Osteocyte (in vitro differentiated cells): ENCODE measurements at places on chromosomes 1 and 21. TPM values are rescaled to one million over a fixed set of nuclear protein-coding genes. Genes with fewer than 3 reads are reported as not detected.
A peak's percentile ranks its signal among the peaks of the same experiment; 100 is the strongest.

Gene HSD11B1
- total RNA-seq: not detected in 2 replicates

Gene VANGL2
- 16.4 and 17.7 TPM in 2 replicates for total RNA-seq

DNA sequence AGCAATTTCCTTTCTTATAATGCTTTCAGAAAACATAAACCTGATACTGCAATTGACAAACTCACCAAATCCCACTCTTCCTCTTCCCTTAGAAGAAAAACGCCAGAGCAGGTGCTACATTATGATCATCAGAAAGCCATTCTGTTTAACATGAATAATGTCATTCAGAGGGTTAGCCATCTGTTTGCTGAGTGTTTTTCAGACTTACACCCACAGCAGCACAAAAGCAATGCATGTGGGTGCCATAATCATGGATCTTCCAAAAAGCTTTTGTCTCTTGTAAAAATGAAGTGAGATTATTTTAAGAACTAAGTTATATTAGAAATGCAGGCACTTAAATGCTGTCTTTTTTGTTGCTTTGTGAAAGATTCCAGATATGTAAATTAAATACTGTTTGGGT lies 204.6 kb upstream of the TMPRSS15 start:
- no peaks in the 10 kb centered on the region for H3K36me3 ChIP-seq
- no peak for DNase-seq
- no peak overlapping the region for H3K4me3 ChIP-seq
- peaks cover 2% of the 10 kb centered on the region for H3K27me3 ChIP-seq
- H3K4me1 ChIP-seq: no peaks in the 10 kb centered on the region
- no peak overlapping the region for H3K27ac ChIP-seq

DNA sequence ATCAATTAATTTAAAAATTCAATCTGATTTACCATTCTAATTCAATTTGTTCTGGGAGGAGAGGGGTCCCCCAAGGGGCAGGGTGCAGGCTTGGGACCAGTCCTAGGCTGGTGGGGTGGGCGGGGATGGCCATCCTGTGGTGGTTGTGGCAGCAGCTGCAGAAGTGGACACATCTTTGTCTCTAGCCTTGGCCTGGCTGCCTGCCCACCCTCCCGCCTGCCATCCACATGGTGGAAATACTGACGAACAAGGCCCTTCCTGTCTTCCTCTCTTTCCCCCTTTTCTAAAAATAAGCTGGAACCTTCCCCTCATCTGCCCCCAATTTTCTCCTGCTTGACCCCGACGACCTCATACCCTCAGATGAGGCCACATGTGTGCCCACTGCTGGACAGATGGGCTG lies 130.9 kb downstream of the FOXD2 start:
- no peak for DNase-seq
- peaks cover 7% of the 10 kb centered on the region for H3K4me1 ChIP-seq
- H3K36me3 ChIP-seq: no peaks in the 10 kb centered on the region
- no peak overlapping the region for H3K27ac ChIP-seq
- H3K27me3 ChIP-seq: peaks cover 2% of the 10 kb centered on the region
- no peak overlapping the region for H3K4me3 ChIP-seq

Gene ITGB2
- 0.62 and 1.1 TPM in 2 replicates for total RNA-seq

DNA sequence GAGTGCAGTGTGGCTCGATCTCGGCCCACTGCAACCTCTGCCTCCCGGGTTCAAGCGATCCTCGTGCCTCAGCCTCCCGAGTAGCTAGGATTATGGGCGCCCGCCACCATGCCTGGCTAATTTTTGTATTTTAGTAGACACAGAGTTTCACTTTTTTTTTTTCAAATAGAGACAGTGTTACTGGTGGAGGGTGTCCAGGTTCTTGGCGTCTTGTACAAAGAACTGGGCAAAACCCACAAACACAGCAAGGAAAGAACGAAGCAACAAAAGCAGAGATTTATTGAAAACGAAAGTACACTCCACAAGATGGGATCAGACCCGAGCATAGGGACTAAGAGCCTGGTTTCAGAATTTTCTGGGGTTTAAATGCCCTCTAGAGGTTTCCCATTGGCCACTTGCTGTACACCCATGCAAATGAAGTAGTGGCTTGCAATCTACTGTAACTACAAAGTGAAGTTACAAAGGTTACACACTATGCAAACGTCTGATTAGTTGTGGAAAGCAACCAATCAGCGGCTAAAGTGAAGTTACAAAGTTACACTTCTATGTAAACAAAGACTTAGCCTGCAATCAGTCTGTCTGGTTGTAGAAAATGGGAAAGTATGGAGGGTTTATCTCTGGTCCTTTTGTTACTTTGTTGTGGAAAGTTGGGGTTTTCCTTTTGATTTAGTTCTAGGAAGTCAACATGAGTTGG lies 199.1 kb downstream of the DYRK1A start:
- H3K27me3 ChIP-seq: no peaks in the 10 kb centered on the region
- H3K27ac ChIP-seq: peak overlapping the region; percentile 20
- no peaks in the 10 kb centered on the region for H3K36me3 ChIP-seq
- peak; percentile 25 for DNase-seq

Gene LRRC39
- total RNA-seq: 0.60 and 0.73 TPM in 2 replicates

DNA sequence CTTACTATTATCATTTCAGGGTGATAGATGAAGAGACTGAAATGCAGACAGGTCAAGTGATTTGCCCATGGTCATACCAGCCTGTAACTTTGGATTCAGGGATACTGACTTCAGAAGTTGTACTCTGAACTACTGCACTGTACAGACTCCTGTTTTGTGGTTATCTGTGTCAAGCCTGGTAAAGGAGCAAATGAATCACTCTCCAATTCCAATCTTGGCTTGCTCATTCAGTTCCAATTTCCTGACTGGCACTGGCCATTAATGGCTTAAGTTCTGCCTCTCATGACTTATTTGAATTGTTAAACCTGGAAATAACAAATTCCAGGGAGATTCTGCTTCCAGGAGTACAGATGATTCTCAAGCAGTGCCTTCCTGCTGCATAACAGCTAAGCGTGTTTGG lies 45.4 kb upstream of the PLD5 start:
- H3K27me3 ChIP-seq: no peaks in the 10 kb centered on the region
- H3K27ac ChIP-seq: no peak overlapping the region
- no peak for DNase-seq
- no peak overlapping the region for H3K4me3 ChIP-seq
- no peaks in the 10 kb centered on the region for H3K4me1 ChIP-seq

GRCh38 chr1:89812992-89813391 lies 7.8 kb upstream of the LRRC8D start:
- H3K27ac ChIP-seq: no peak overlapping the region
- H3K36me3 ChIP-seq: no peaks in the 10 kb centered on the region
- peaks cover 2% of the 10 kb centered on the region for H3K4me1 ChIP-seq
- H3K27me3 ChIP-seq: peaks cover 16% of the 10 kb centered on the region

DNA sequence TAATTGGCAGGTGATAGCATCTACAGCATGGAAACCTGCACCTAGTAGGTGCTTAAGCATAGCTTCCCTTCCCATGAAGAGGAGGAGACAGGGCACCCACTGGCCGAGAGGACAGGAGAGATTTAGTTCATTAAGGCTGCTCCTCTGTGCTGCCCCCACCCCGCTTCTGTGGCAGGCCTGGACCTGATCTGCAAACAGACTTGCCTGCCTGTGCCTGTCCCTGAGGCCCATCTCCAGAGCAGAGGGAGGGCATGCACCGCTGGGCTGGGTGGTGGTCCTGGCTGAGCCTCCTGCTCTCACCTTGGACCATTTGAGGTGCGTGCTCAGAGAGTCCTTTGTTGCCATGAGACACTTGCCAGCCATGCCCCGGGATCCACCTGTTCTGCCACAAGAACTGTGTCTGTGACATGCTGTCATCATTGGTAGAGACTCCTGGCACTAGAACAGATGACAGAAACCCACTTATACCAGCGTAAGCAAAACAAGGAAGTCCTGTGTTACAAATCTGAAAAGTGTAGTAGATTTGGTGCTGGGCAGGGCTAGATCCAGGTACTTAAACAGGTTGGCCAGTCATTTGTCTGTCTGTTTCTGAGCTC lies 55.6 kb downstream of the PTPRF start:
- H3K27me3 ChIP-seq: no peaks in the 10 kb centered on the region
- DNase-seq: no peak
- H3K36me3 ChIP-seq: peaks cover 2% of the 10 kb centered on the region
- H3K4me3 ChIP-seq: no peak overlapping the region
- H3K27ac ChIP-seq: no peak overlapping the region

GRCh38 chr1:154420961-154421924 lies 16.1 kb downstream of the IL6R start:
- H3K27ac ChIP-seq: peak overlapping the region; percentile 92
- H3K4me3 ChIP-seq: no peak overlapping the region
- H3K36me3 ChIP-seq: peaks cover 5% of the 10 kb centered on the region
- DNase-seq: no peak

GRCh38 chr1:20059847-20060246 lies 10.1 kb upstream of the PLA2G5 start:
- H3K36me3 ChIP-seq: no peaks in the 10 kb centered on the region
- H3K27ac ChIP-seq: no peak overlapping the region
- no peak for DNase-seq
- no peaks in the 10 kb centered on the region for H3K4me1 ChIP-seq
- H3K4me3 ChIP-seq: no peak overlapping the region

GRCh38 chr1:18278946-18279345 lies 171.3 kb downstream of the IGSF21 start:
- H3K4me3 ChIP-seq: no peak overlapping the region
- H3K36me3 ChIP-seq: no peaks in the 10 kb centered on the region
- H3K4me1 ChIP-seq: no peaks in the 10 kb centered on the region
- no peaks in the 10 kb centered on the region for H3K27me3 ChIP-seq
- H3K27ac ChIP-seq: no peak overlapping the region

DNA sequence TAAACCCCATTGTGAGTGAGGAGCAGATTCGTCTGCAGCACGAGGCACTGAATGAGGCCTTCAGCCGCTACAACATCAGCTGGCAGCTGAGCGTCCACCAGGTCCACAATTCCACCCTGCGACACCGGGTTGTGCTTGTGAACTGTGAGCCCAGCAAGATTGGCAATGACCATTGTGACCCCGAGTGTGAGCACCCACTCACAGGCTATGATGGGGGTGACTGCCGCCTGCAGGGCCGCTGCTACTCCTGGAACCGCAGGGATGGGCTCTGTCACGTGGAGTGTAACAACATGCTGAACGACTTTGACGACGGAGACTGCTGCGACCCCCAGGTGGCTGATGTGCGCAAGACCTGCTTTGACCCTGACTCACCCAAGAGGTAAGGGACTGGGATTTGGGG lies 132.2 kb downstream of the PAPPA2 start:
- H3K27me3 ChIP-seq: no peaks in the 10 kb centered on the region
- H3K4me1 ChIP-seq: no peaks in the 10 kb centered on the region
- no peak overlapping the region for H3K4me3 ChIP-seq
- H3K36me3 ChIP-seq: no peaks in the 10 kb centered on the region
- no peak for DNase-seq
- H3K27ac ChIP-seq: no peak overlapping the region

Gene SYDE2
- 6.0 and 6.3 TPM in 2 replicates for total RNA-seq

- H3K4me3 ChIP-seq: no peak overlapping the region
- H3K4me1 ChIP-seq: peaks cover 2% of the 10 kb centered on the region
- no peak overlapping the region for H3K27ac ChIP-seq
- peaks cover 76% of the 10 kb centered on the region for H3K27me3 ChIP-seq
These were observed 6.2 kb upstream of the OLIG2 start for GRCh38 chr21:33019516-33019884.

- H3K4me3 ChIP-seq: no peak overlapping the region
- peaks cover 8% of the 10 kb centered on the region for H3K4me1 ChIP-seq
- H3K27me3 ChIP-seq: no peaks in the 10 kb centered on the region
- DNase-seq: no peak
- H3K27ac ChIP-seq: no peak overlapping the region
- no peaks in the 10 kb centered on the region for H3K36me3 ChIP-seq
These were observed 227.2 kb downstream of the KCNJ6 start for GRCh38 chr21:37688952-37689659.

GRCh38 chr1:108080448-108080847 lies 115.5 kb upstream of the VAV3 start:
- H3K4me3 ChIP-seq: no peak overlapping the region
- no peak overlapping the region for H3K27ac ChIP-seq
- DNase-seq: no peak

Gene EBNA1BP2
- total RNA-seq: 38.3 and 42.8 TPM in 2 replicates

DNA sequence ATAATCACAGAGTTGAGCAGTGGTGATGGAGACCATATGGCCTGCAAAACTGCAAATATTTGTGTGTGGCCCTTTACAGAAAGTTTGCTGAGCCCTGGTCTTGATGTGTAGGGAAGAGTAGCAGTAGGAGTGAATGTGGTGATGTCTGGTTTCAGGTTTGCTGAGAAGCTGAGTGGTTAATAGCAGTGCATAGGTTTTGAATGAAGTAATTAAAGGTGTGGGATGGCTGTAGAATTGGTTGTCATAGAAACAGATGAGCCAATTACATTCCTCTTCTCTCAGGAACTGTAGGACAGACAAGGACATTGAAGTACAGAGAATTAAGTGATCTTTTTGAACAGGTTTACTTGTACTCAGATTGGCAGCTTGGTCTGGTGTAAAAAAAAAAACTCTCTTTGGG lies 37.4 kb downstream of the PRDM2 start:
- DNase-seq: no peak
- H3K27me3 ChIP-seq: no peaks in the 10 kb centered on the region
- no peak overlapping the region for H3K4me3 ChIP-seq
- peak overlapping the region; percentile 41 for H3K27ac ChIP-seq
- peaks cover 33% of the 10 kb centered on the region for H3K4me1 ChIP-seq
- no peaks in the 10 kb centered on the region for H3K36me3 ChIP-seq

Gene CAPN8
- not detected in 2 replicates for total RNA-seq

Gene PRAMEF1
- total RNA-seq: not detected in 2 replicates

DNA sequence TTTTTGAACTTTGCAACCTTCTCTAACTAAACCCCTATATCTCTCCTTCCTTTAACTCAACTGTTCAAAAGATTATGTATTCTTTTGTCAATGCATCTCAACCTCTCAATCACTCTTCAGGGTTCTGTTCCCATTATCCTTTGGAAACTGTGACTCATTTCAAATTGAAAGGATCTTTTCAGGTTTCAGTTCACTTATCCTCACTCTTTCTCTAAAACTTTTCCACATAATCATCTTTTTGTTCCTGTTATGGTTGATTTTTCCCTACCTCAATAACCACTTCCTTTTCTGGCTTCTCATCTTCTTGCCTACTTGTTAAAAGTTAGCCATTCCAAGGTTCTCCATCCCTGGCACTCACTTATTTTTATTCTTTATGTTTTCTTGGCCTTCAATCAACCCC lies 56.2 kb upstream of the NUF2 start:
- H3K36me3 ChIP-seq: no peaks in the 10 kb centered on the region
- H3K27me3 ChIP-seq: no peaks in the 10 kb centered on the region
- peaks cover 2% of the 10 kb centered on the region for H3K4me1 ChIP-seq
- no peak for DNase-seq

GRCh38 chr1:108199781-108200686 lies at the start of gene SLC25A24:
Gene SLC25A24, minus strand, starts transcription at chr1:108200343. Its CDS starts 205 bp downstream, at chr1:108200138.
- no peaks in the 10 kb centered on the region for H3K27me3 ChIP-seq
- DNase-seq: peak; percentile 91
- H3K4me1 ChIP-seq: peaks cover 38% of the 10 kb centered on the region
- peak within 1 kb of the TSS; percentile 95 for H3K27ac ChIP-seq

Gene DPH2
- total RNA-seq: 21.7 and 22.4 TPM in 2 replicates
